Motor neuron (in vitro differentiated cells): ENCODE measurements at places on chromosomes 4 and X. TPM values are rescaled to one million over a fixed set of nuclear protein-coding genes. Genes with fewer than 3 reads are reported as not detected.

DNA sequence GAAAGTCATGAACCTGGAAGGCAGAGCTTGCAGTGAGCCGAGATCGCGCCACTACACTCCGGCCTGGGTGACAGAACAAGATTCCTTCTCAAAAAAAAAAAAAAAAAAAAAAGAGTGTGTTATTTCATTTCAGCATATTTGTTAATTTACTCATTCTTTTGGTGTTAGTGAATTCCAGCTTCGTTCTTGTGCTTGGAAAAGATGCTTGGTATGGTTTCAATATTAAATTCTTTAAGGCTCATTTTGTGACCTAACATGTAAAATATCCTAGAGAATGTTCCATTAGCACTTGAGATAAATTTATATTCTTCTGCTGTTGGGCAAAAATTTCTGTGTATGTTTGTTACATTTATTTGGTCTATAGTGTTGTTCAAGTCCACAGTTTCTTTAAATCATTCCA, 66.8 kb downstream of the SPIN3 start:
- no peak for ATAC-seq

GRCh38 chr4:179605196-179605595, 2163.0 kb upstream of the AGA start:
- no peak for ATAC-seq

- no peak for ATAC-seq
Observed at GRCh38 chr4:120841580-120841979, 80.9 kb downstream of the PRDM5 start.

DNA sequence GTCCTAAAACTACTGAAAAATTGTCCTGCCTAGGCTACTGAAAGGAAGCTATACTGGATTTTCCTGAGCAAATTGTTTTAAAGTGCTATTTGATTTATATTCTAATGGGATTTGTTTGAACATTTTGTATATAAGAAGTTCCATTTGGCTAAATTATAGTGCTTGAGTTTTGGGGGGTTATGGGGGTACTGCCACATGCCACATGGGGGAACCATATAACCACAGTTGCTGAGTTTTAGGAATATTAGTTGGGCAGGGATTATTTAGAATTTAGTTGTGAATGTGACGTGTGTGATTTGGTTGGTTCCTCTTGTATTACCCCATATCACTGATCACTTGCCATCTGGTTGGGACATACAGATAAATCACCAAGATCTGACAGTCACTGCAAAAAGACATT, 224.5 kb upstream of the TAPT1 start:
- ATAC-seq = no peak

GRCh38 chr4:55050418-55050950, 74.9 kb downstream of the KDR start:
- ATAC-seq = no peak

- no peak for ATAC-seq
Observed at GRCh38 chr4:26020881-26021280, 106.9 kb downstream of the SMIM20 start.

GRCh38 chr4:4267981-4268380, 20.0 kb upstream of the TMEM128 start:
- ATAC-seq = no peak

Gene TBC1D1
- 65.7 and 83.8 TPM in 2 replicates for total RNA-seq
